Adipocyte (in vitro differentiated cells): ENCODE measurements at places on chromosomes 16 and 17.

DNA sequence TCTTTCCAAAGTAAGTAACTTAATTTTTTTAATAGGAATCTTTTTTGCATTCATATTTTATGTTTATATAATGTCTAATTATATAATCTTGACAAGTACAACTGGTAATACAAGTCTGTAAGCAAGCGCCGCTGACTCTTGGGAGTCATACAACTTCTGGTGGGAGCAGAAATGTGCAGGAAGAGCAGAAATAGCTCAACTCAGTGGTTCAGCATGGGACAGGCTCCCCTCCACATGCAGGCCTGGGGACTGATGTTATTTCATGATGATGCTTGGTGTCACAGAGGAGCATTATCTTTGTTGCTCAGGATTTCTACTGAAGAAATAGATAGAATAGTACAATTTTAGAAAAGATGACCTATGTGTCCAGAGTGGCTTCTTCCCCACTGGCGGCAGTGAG is 10.7 kb downstream of the UQCRC2 start:
- no peak for DNase-seq

DNA sequence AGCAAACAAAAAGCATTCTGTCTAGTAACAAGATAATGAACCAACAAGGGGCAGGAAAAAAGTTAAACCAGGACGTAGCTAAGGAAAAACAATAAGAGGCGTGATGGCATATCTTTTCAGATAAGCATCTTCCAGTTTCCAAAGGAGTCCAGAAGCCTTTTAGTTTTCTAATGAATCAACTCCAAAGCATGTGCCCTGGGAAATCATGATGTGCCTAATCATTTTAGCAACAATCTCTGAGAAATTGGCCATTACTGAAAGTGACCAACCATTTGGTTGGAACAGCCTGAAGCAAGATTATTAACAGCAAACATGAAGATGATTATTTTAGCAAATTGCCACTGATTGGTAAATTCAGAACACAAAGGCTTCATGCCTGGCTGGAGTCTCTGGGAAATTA is 440.9 kb upstream of the MAF start:
- no peak for DNase-seq

GRCh38 chr16:19382084-19382801 is 35.4 kb upstream of the TMC5 start:
- DNase-seq = no peak

DNA sequence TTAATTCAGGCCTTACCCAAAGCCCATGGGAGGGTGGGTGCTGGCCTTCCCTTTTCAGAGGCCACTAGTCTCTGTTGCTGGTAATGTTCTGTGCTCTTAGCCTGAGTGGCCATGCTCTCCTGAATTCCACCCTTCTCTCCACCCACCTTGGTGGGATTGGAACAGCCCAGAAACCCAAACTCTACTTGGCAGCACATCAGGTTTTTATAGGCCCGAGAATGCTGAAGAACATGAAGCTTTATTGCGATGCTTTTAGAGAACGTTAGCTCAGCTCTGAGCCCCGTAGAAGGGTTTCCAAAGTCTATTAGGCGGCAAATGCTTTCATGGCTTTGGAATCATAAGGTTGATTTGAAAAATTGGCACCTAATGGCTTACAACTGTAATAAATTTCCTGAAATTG is 209.3 kb downstream of the MSI2 start:
- no peak for DNase-seq

DNA sequence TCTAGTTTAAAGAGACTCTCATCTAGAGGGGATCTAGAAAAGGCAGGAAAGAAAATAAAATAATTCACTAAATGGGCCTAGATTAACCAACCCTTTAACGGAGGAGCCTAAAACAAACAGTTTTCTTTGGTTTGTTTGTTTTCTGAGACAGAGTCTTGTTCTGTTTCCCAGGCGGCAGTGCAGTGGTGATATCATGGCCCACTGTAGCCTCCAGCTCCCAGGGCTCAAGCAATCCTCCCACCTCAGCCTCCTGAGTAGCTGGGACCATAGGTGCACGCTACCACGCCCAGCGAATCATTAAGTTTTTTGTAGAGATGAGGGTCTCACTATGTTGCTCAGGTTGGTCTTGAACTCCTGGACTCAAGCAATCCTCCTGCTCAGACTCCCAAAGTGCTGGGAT is 122.3 kb upstream of the TOB1 start:
- DNase-seq = no peak

GRCh38 chr17:7798839-7799238 is 35.2 kb upstream of the KDM6B start:
- DNase-seq = no peak

DNA sequence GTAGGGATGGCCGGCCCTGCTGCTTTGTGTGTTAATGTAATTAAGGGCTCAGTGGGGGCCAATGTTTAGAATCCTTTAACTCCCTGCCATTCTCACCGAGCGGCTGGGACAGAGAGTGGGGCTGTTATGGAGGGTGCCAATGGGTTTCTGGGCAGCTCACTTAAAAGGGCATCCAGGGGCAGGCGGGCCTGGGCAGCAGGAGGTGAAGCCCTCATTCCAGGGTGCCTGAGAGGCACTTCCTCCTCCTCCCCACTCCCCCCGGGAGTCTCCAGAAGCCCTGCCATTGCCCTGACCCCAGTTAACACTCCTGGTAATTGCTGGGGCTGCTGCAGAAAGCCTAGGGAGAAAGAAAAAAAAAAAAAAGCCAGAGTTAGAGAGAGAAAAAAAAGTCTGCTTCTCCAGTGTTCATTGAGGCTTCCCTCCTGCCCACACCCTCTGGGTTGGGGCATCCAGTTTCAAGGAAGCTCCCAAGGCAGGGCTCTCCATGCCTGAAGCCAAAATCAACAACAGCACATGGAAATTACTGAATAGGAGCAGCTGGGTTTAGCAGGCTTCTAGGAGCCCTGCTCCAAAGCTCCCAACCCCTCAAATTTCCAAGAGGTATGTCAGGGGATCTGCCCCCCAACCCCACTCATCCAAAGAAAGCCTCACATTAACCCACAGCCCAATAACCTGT is 28.0 kb downstream of the CUEDC1 start:
- DNase-seq = peak; percentile 94

- DNase-seq = no peak
Measured at GRCh38 chr16:4109250-4109736, 6.9 kb downstream of the ADCY9 start.

DNA sequence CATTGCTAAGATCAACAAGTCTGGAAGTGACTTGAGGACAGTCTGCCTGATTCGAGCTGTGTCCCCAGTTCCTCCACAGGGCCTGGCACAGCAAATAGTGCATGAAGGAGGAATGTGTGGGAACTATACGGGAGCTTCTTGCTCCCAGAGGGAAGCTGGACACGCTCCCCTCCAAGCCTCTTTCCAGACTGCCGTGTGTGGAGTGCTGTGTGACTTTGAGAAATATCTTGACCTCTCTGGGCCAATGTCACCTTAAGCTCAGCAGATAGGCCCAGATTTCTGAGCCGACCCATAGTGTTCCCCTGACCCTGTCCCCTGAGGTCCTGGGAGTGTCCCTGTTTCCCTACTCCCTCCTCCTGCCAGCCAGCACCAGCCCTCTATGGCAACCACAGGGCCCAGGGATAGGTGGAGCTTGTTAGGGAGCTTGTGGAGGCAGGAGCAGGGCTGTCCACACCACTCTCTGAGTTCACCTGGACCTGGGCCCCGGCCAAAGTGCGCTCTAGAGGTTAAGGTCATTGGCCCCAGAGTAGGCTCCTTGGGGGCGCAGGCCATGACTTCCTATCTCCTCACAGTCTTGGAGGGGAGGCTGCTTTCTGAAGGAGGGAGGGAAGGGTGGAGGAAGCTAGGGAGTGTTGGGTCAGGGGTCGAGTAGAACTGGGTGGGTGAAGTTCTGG is 6.3 kb upstream of the FOXN1 start:
- no peak for DNase-seq

DNA sequence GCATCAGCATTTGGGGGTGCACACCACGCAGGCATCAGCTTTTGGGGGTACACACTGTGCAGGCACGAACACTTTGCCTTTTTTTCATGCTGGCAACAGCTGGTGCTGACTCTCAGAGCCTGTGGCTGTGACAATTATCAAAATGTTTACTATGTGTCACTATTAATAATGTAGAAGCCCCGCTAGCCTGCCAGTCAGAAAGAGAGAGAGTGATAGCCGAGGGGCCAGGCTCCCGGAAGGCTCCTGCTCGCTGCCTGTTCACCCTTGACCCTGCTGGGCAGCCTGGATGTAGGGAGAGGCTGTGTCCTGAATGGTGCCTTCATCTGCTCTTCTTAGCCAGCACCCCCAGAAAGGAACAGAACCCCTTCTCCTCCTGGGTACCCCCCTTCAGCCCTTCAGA is 61.9 kb downstream of the SDK2 start:
- DNase-seq = no peak

GRCh38 chr16:14400285-14400977 is 229.6 kb downstream of the PARN start:
- no peak for DNase-seq

DNA sequence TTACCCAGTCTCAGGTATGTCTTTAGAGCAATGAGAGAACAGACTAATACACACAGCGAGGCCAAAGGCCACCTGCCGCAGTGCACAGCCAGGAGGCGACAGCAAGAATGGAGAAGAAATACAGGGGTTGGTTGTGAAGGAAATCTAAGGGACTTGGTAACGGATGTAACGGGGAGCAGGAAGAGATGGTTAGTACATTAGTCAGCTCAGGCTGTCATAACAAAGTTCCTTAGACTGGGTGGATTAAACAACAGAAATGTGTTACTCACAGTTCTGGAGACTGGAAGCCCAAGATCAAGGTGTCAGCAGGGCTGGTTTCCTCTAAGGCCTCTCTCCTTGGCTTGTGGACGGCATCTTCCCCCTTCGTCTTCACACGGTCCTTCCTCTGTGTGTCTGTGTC is 47.1 kb downstream of the TVP23C start:
- DNase-seq = no peak

DNA sequence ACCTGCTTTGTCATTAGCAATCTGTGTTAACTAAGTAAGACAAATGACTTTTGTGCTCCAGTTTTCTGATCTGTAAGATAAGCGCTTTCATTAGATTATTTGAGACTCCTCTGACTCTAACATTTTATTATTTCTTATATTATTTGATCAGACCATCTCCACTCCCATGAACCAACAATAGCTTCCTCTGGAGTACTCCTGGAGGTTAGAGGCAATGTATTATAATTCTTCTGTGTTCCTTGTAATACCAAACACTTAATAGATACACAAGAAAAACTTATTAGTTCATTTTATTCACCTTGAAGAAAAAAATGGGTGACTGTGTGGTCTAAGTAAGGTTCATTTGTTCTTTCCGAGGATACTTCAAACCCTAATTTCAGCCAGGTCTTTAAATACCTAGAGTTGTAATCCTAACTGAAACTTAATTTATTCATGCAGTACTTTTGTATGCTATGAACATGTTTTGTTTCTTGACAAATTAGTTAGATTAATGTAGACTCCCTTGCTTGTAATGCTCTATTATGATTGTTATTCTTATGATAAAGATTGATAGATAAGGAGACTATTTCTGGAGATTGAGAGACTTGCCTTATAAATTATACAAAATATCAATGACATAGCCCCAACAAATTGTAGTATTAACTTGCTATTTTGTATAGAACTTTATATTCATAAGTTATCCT is 53.9 kb downstream of the NQO1 start:
- no peak for DNase-seq

GRCh38 chr17:81956607-81957589 is 4.1 kb downstream of the NOTUM start:
- no peak for DNase-seq

GRCh38 chr16:11067266-11067665 is 122.9 kb downstream of the CLEC16A start:
- DNase-seq = no peak

GRCh38 chr17:75498726-75499213 is 16.6 kb downstream of the CASKIN2 start:
- no peak for DNase-seq

GRCh38 chr16:78932355-78932943 is 668.1 kb downstream of the MAF start:
- DNase-seq = no peak

- no peak for DNase-seq
Measured at GRCh38 chr17:2263183-2264066, 40.2 kb downstream of the SMG6 start.

DNA sequence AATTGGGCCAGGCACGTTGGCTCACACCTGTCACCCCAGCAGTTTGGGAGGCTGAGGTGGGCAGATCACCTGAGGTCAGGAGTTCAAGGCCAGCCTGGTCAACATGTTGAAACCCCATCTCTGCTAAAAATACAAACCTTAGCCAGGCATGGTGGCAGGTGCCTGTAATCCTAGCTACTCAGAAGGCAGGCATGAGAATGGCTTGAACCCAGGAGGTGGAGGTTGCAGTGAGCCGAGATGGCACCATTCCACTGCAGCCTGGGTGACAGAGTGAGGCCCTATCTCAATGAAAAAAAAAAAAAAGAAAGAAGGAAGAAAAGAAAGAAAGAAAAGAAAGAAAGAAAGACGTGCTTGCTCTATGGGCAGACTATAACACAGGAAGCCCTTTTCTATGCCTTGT is 84.4 kb downstream of the FOXL1 start:
- no peak for DNase-seq

DNA sequence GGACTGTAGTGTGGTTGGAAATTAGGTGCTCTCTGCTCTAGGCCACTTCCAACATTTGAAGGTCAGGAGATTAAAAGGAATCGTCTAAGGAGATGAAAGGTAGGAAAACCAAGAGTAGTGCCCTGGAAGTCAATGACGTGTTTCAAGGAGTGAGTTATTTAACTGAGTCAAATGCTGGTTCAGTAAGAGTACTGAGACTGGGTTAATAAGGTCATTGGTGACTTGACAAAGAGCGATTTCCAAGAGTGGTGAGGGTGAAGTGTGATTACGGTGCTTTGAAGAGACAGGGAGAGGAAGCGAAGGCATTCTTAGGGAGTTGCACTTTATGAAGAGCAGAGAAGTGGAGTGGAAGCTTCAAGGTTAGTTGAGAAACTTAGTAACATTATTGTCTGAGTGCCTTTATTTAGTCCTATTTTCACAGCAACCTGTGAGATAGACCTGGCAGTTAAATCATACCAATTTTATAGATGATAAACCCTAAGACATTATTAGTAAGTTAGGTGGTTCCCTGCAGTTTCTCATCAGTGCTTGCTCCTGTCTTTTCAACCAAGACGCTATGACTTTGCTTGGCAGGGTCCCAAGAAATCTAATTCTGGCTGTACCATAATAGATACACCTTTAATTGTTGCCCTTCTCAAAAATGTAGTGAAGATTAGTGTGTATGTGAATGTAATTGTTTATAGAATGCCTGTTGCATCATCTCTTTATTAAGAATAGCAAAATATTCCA is 5.9 kb downstream of the ZNF207 start:
- DNase-seq = peak; percentile 20

- no peak for DNase-seq
Measured at GRCh38 chr17:37818689-37819088, 73.8 kb upstream of the HNF1B start.

GRCh38 chr16:4200781-4201137 is 41.1 kb downstream of the SRL start:
- peak; percentile 62 for DNase-seq

DNA sequence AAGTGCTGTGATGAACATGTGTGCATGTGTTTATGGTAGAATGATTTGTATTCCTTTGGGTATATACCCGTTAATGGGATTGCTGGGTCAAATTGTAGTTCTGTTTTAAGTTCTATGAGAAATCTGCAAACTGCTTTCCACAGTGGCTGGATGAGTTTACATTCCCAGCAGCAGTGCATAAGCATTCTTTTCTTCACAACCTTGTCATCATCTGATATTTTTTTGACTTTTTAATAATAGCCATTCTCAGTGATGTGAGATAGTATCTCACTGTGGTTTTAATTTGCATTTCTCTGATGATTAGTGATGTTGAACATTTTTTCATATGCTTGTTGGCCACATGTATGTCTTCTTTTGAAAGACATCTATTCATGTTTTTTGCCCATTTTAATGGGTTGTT is 18.5 kb downstream of the CCL8 start:
- no peak for DNase-seq
